ENCODE measurements at places on chromosomes 4 and X. TPM values are rescaled to one million over a fixed set of nuclear protein-coding genes. Genes with fewer than 3 reads are reported as not detected.

CXCL6 gene
- total RNA-seq: 0.15 TPM

VEGFC gene
- 0.92 TPM for total RNA-seq

DNA sequence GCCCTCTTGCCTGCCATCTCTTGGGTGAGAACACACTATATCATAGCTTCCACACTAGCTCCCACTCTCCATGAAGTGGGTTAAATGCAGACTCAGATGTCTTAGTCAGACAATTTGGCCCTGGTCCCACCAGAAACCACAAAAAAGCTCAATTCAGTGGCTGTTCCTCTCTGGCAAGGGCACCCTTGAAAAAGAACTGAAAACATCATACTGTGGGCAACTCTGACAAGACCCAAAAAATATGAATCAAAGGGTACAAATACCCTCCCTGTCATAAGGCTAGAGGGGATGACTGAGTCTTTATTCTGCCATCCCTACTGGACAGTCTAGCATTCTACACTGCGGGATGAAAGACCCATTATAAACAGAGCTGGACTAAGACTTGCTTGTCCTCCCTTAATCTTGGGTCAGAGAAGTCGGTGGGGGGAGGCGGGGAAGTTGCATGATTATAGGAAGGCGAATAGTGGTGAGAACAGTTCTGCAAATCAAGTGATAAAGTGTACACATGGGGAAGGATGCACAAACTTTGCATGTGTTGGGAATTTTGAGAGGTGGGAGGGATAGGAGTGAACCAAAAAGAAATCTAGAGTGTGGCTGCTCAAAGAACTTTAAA, 172.1 kb downstream of the OPHN1 start:
- H3K4me3 ChIP-seq: no peak overlapping the region
- H3K27ac ChIP-seq: no peak overlapping the region
- peaks cover 17% of the 10 kb centered on the region for H3K4me1 ChIP-seq
- no peak for DNase-seq

GRCh38 chr4:183729069-183729406, 69.9 kb downstream of the TRAPPC11 start:
- no peaks in the 10 kb centered on the region for H3K36me3 ChIP-seq
- H3K4me3 ChIP-seq: no peak overlapping the region
- peaks cover 2% of the 10 kb centered on the region for H3K27me3 ChIP-seq
- DNase-seq: no peak
- peaks cover 7% of the 10 kb centered on the region for H3K4me1 ChIP-seq

DNA sequence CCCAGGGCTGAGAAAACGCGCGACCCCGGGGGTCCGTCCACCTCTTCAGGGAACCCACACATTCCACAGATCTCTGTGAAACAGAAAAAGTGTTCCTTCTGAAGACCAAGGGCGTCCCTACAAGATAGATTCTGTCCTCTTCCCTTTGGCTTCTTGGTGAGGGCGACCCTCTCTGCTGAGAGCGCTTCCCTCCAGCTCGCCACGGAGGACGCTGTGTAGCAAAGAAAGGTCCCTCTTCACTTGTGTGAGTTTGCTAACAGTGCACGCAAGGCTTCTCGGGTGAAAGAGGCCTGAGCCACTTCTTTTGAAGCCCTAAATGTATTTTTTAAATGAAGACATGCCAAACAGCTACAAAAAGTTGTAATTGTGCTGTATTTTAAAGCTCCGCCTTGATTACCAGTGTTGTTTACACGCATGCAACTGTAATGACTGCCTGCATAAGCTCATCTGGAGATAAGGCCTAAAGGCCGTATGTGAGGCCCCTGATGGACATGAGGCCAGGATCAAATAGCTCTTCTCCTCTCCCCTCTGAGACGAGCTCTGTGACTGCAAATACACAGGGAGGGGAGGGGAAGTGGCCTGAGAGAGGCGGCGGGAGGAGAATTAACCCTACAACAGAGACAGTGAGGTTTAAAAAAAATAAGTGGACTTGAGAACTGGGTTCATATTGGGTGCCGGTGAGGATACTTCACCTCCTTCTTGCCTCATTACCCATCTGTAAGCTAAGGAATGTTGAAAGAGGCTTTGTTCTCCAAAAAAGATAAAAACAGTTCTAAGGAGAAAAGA, 95.5 kb downstream of the SOWAHB start:
- no peak overlapping the region for H3K27ac ChIP-seq
- H3K4me1 ChIP-seq: peaks cover 23% of the 10 kb centered on the region
- H3K4me3 ChIP-seq: peak overlapping the region; percentile 40

DNA sequence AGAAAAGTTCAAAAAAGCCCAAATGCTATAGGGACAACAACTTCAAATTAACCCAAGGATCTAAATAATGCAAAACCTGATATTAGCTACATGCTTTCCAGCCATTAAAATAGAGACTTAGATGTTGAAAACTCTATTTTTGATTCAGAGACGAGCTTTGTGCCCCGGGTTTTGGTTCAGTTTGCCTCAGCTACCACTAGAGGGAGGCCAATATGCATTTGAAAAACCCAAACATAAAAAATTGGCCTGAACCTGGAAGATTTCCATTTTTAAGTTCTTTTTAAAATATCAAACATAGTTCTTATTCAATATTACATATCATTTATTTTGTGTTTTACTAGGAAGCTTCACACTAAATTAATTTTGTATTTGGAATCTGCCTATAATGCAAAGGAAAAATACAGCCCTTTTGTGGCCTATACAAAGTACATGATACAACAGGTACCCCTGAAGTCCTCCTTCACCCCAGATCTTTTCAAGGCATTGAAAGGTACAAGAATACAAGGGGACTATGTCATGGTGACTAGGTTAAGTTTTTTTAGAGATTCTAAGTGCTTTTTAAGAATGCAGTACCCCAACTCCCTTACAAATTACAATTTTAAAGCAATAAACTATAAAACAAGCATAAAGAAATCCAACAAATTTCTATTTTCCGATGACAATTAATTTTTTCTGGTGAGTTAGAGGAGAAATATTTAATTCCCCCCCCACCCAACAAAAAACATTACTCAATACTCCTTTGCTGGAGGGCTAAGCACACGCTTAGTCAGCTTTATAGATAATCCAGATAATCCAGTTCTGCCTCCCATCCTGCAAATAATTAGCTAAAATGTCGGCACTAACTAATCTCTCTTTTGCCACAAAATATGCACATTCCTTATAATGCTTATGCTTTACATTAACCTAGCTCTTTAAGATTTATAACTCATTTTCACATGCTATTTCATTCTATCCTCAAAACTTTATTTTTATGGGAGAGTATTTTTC, 97.7 kb upstream of the PTPN13 start:
- peak; percentile 15 for DNase-seq
- H3K27me3 ChIP-seq: no peaks in the 10 kb centered on the region
- no peak overlapping the region for H3K27ac ChIP-seq
- no peaks in the 10 kb centered on the region for H3K36me3 ChIP-seq
- H3K4me1 ChIP-seq: peaks cover 22% of the 10 kb centered on the region
- no peak overlapping the region for H3K4me3 ChIP-seq

- H3K4me3 ChIP-seq: no peak overlapping the region
- no peak overlapping the region for H3K27ac ChIP-seq
- H3K27me3 ChIP-seq: no peaks in the 10 kb centered on the region
- H3K4me1 ChIP-seq: no peaks in the 10 kb centered on the region
- H3K36me3 ChIP-seq: no peaks in the 10 kb centered on the region
Measured at GRCh38 chr4:1373892-1374705, 27.1 kb downstream of the UVSSA start.

Data from endothelial cell (in vitro differentiated cells).